Activated naive CD4-positive, alpha-beta T cell treated with anti-CD3 and anti-CD28 coated beads for 36 hours (primary cell): ENCODE measurements at places on chromosomes 1 and 21. TPM values are rescaled to one million over a fixed set of nuclear protein-coding genes. Genes with fewer than 3 reads are reported as not detected.

Gene LIPI
- total RNA-seq, result not detected

Gene SPRR5
- not detected for total RNA-seq

Gene FAM131C
- not detected for total RNA-seq

Gene TDRD5
- total RNA-seq, result not detected

Gene NIBAN1
- total RNA-seq, result 4.2 TPM

Gene RIPPLY3
- total RNA-seq, result not detected

- H3K4me1 ChIP-seq, result peaks cover 4% of the 10 kb centered on the region
- DNase-seq, result no peak
- H3K27me3 ChIP-seq, result no peaks in the 10 kb centered on the region
- H3K36me3 ChIP-seq, result no peaks in the 10 kb centered on the region
Observed at GRCh38 chr1:147238053-147238902, 4.2 kb upstream of the CHD1L start.

- H3K4me3 ChIP-seq, result no peak overlapping the region
- H3K27ac ChIP-seq, result no peak overlapping the region
- no peak for DNase-seq
- H3K27me3 ChIP-seq, result no peaks in the 10 kb centered on the region
- H3K4me1 ChIP-seq, result no peaks in the 10 kb centered on the region
- H3K36me3 ChIP-seq, result no peaks in the 10 kb centered on the region
Observed at GRCh38 chr1:222071387-222071786, 329.5 kb upstream of the DUSP10 start.

- H3K36me3 ChIP-seq, result no peaks in the 10 kb centered on the region
- DNase-seq, result no peak
- no peaks in the 10 kb centered on the region for H3K4me1 ChIP-seq
Observed at GRCh38 chr1:85121744-85122143, 73.4 kb upstream of the MCOLN3 start.

- peak overlapping the region; percentile 73 for H3K27ac ChIP-seq
- H3K27me3 ChIP-seq, result no peaks in the 10 kb centered on the region
- DNase-seq, result peak; percentile 26
Observed at GRCh38 chr1:28971980-28972771, 57.8 kb downstream of the EPB41 start.

- peaks cover 11% of the 10 kb centered on the region for H3K27me3 ChIP-seq
- H3K4me3 ChIP-seq, result no peak overlapping the region
- DNase-seq, result no peak
- peaks cover 12% of the 10 kb centered on the region for H3K4me1 ChIP-seq
Observed at GRCh38 chr21:31894457-31894856, 21.6 kb downstream of the HUNK start.

GRCh38 chr1:94246692-94247137 lies 9.3 kb upstream of the ARHGAP29 start:
- peaks cover 2% of the 10 kb centered on the region for H3K36me3 ChIP-seq
- no peak overlapping the region for H3K27ac ChIP-seq
- H3K4me3 ChIP-seq, result peak overlapping the region; percentile 75
- H3K4me1 ChIP-seq, result peaks cover 10% of the 10 kb centered on the region
- DNase-seq, result no peak

GRCh38 chr1:74652711-74653139 lies 20.9 kb downstream of the ERICH3 start:
- H3K27ac ChIP-seq, result no peak overlapping the region
- no peaks in the 10 kb centered on the region for H3K4me1 ChIP-seq
- H3K4me3 ChIP-seq, result no peak overlapping the region
- DNase-seq, result no peak
- H3K36me3 ChIP-seq, result no peaks in the 10 kb centered on the region
- H3K27me3 ChIP-seq, result peaks cover 12% of the 10 kb centered on the region

GRCh38 chr1:43824795-43825194 lies 108.8 kb upstream of the ARTN start:
- no peaks in the 10 kb centered on the region for H3K4me1 ChIP-seq
- H3K27me3 ChIP-seq, result no peaks in the 10 kb centered on the region
- no peak overlapping the region for H3K27ac ChIP-seq
- H3K36me3 ChIP-seq, result peaks cover 11% of the 10 kb centered on the region
- no peak for DNase-seq
